Dorsolateral prefrontal cortex (tissue), 122 donors: ENCODE measurements at places on chromosomes 12 and 14. TPM values are rescaled to one million over a fixed set of nuclear protein-coding genes. Genes with fewer than 3 reads are reported as not detected.

TM7SF3 gene
- 69.9 TPM for total RNA-seq

LMNTD1 gene
- total RNA-seq = 3.7 TPM

MUCL1 gene
- not detected for total RNA-seq

SYCP3 gene
- 0.55 TPM for total RNA-seq

TTC6 gene
- 0.68 TPM for total RNA-seq

ACVRL1 gene
- total RNA-seq = 10.7 TPM

GLI1 gene
- 2.0 TPM for total RNA-seq

KCNC2 gene
- total RNA-seq = 64.5 TPM

OR11H6 gene
- total RNA-seq = not detected
